Activated naive CD8-positive, alpha-beta T cell treated with anti-CD3 and anti-CD28 coated beads, Interleukin-2, amount 50 U/mL, for 24 hours (primary cell): ENCODE measurements at places on chromosomes 16 and 17.

- no peak for DNase-seq
- H3K4me1 ChIP-seq = peaks cover 15% of the 10 kb centered on the region
- H3K27ac ChIP-seq = no peak overlapping the region
- peak overlapping the region; percentile 79 for H3K4me3 ChIP-seq
These were observed 90.6 kb upstream of the FBXO47 start for GRCh38 chr17:39057701-39058206.

- peaks cover 10% of the 10 kb centered on the region for H3K4me1 ChIP-seq
- no peak overlapping the region for H3K27ac ChIP-seq
- H3K36me3 ChIP-seq = peaks cover 21% of the 10 kb centered on the region
- no peak overlapping the region for H3K4me3 ChIP-seq
These were observed 317.9 kb downstream of the SNX29 start for GRCh38 chr16:12294471-12294870.

GRCh38 chr17:66541461-66542128 lies 239.2 kb downstream of the PRKCA start:
- peaks cover 41% of the 10 kb centered on the region for H3K36me3 ChIP-seq
- peak; percentile 18 for DNase-seq
- H3K27ac ChIP-seq = peak overlapping the region; percentile 74

- no peak overlapping the region for H3K27ac ChIP-seq
- H3K36me3 ChIP-seq = no peaks in the 10 kb centered on the region
- H3K4me1 ChIP-seq = no peaks in the 10 kb centered on the region
- no peak for DNase-seq
- no peak overlapping the region for H3K4me3 ChIP-seq
- peaks cover 18% of the 10 kb centered on the region for H3K27me3 ChIP-seq
These were observed 25.0 kb downstream of the WNT3 start for GRCh38 chr17:46793541-46793940.

DNA sequence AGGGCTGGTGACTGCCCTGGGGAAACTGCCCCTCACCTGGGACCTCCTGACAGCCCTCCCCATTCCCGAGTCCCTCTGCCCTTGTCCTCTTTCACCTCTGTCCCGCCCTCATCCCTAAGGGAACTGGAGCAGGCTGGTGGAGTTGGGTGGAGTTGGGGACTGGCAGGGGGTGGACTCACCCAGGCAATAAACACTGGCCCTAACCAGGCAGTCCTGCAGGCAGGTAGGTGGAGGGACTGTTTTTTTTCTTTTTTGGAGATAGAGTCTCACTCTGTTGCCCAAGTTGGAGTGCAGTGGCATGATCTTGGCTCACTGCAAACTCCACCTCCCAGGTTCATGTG lies 11.7 kb downstream of the GCGR start:
- peaks cover 10% of the 10 kb centered on the region for H3K27me3 ChIP-seq
- DNase-seq = no peak
- H3K36me3 ChIP-seq = no peaks in the 10 kb centered on the region
- H3K4me1 ChIP-seq = no peaks in the 10 kb centered on the region

- no peak for DNase-seq
- peaks cover 56% of the 10 kb centered on the region for H3K36me3 ChIP-seq
These were observed 26.2 kb downstream of the TRAP1 start for GRCh38 chr16:3690980-3691720.

GRCh38 chr17:58060596-58061191 lies 22.5 kb upstream of the DYNLL2 start:
- no peak overlapping the region for H3K4me3 ChIP-seq
- H3K4me1 ChIP-seq = no peaks in the 10 kb centered on the region
- H3K27ac ChIP-seq = no peak overlapping the region
- no peak for DNase-seq
- peaks cover 2% of the 10 kb centered on the region for H3K27me3 ChIP-seq

DNA sequence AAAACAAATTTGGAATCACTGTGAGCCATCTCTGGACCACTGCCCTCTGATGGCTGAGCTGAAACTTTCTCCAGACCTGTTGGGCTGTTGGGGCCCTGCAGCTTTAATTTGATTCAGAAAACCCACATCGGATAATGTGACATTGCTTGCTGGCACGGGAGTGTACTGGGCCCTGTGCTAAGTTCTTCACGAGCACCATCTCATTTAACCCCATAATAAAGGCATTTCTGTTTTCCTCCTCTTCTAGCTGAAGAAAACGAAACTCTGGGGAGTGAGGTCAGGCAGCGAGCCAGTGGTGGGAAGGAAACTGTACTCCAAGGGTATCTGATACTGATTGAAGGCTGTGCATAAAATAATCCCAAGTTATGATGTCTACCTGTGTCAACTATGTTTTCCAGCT lies 34.5 kb upstream of the TNRC6A start:
- H3K4me3 ChIP-seq = no peak overlapping the region
- H3K4me1 ChIP-seq = no peaks in the 10 kb centered on the region
- no peak for DNase-seq
- H3K36me3 ChIP-seq = no peaks in the 10 kb centered on the region

GRCh38 chr16:81513204-81514040 lies 68.8 kb downstream of the CMIP start:
- peaks cover 24% of the 10 kb centered on the region for H3K4me1 ChIP-seq
- H3K27me3 ChIP-seq = no peaks in the 10 kb centered on the region
- H3K27ac ChIP-seq = no peak overlapping the region
- H3K4me3 ChIP-seq = no peak overlapping the region

DNA sequence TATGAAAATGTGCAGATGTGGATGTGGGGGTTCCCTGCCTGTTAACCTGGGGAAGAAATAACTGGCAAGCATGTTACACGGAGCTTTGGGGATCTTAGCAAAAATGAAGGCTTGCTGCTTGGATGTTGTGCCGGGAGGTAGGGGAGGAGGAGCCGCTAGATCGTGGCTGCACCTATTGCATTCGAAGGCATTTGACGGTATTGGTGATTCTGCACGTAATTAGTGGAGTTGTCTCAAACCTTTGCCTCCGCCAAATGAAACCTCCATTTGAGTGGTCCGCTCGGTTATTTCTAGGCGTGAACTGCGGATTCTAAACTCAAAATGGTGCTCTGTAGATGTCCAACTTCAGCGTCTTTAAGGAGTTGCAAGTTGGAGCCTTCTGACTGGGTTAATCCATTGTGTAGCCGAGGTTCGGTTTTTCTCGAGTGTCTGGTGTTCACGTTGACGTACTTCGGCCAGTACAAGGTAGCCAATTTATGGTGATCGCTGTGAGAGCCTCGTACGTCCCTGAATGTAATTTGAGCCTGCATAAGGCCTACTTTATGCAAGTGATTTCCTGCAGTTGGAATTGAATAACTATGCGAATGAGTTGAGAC lies 1.5 kb downstream of the TNRC6C start:
- H3K4me1 ChIP-seq = peaks cover 58% of the 10 kb centered on the region
- H3K36me3 ChIP-seq = no peaks in the 10 kb centered on the region
- peak overlapping the region; percentile 77 for H3K27ac ChIP-seq
- peaks cover 6% of the 10 kb centered on the region for H3K27me3 ChIP-seq

- peaks cover 2% of the 10 kb centered on the region for H3K27me3 ChIP-seq
- no peaks in the 10 kb centered on the region for H3K4me1 ChIP-seq
- no peak overlapping the region for H3K27ac ChIP-seq
- H3K36me3 ChIP-seq = no peaks in the 10 kb centered on the region
These were observed 490.2 kb upstream of the SALL1 start for GRCh38 chr16:51641191-51641765.

GRCh38 chr17:74042744-74043486 lies 160.6 kb upstream of the RPL38 start:
- peak; percentile 26 for DNase-seq
- no peak overlapping the region for H3K27ac ChIP-seq
- H3K27me3 ChIP-seq = peaks cover 3% of the 10 kb centered on the region

DNA sequence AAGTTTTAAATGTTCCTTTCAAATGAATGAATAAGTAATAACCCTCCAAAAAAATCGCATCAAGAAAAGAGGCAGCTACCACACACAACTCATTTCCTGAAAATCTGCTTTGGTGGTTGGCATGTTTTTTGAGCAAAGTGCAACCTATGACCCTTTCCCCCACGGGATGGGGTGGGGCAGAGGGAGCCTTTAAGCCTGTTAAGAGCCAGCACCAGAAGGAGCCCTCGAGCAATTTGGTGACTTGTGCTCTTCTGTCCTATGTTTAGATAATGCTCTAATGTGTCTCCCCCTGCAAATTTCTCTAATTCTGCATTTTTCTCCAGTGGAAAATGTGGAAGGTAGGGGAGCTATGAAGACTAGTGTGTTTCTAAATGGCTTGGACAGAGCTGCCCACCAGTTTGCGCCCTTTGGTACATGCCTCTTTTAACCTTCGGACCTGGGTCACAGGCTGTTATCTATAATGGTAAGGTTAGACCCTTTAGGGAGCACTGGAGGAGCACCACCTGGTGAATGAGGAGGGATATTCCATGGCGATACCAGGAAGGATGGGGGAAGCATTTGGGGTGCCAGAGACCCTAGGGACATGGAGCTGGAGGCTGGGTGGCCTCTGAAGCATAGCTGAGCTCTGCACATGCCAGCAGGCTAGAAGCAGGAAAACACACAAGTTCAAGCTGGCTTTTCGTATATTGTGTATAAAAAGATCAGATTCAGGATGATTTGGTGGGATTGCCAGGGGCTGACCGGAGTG lies 1.6 kb downstream of the PYCARD start:
- DNase-seq = no peak
- peaks cover 13% of the 10 kb centered on the region for H3K36me3 ChIP-seq
- peaks cover 55% of the 10 kb centered on the region for H3K4me1 ChIP-seq
- peak overlapping the region; percentile 76 for H3K4me3 ChIP-seq

DNA sequence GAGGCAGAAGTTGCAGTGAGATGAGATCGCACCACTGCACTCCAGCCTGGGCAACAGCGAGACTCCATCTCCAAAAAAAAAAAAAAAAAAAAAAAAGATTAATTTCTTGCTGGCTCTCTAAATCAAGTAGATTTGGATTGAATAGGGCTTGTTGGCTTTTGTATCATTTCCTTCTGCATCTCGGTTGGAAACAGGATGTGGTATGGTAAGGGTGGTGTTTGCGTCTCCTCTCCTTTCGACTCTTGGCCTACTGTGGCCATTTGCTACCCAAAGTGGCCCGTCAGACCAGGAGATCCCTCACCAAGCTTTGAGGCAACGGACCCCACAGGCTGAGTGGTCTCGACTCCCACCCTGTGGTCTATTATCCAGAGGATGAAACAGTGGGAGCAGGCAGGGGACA lies 168.0 kb upstream of the IRX3 start:
- H3K4me3 ChIP-seq = no peak overlapping the region
- no peak overlapping the region for H3K27ac ChIP-seq
- peaks cover 8% of the 10 kb centered on the region for H3K27me3 ChIP-seq
- DNase-seq = no peak

DNA sequence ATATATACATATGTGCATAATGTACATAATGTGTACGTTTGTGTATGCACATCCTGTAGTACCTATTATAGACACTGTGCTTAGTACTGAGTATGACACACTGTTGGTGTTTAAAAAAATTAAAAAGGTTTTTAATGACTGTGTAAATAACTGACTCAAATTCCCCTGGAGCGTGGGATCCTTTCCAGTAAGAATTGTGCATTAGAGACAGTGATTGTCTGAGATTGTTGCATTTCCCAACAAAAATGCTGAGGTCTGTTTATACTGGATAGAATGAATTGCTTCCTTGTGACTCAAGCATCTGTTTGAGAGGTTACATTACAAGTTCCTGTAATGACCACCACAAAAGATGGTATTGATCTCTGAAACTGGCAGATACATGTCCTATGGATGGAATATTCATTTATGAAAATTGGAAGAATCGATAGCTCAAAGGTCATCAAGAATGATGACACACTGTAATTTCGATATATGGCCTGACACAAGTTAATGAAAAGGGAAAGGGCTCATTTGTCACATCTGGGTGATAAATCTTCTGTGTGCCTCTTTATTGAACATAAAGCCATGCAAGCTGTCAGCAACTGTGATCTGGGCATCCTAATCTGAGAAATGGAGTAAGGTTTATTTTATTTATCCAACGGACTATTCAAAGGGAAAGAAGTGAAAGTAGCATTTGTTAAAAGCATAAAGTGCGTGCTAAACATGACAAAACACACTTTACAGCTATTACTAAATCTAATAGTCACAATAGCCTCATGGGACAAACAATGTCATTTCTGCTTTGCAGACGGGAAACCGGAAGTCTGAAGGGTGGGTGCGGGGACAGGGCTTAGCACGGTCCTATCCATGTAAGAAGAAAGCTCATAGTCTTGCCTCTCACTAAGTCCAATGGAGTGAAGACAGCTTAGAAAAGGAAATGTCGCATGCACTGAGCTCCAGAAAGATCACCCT lies 228.8 kb downstream of the CDH11 start:
- no peaks in the 10 kb centered on the region for H3K36me3 ChIP-seq
- H3K27me3 ChIP-seq = no peaks in the 10 kb centered on the region
- H3K4me3 ChIP-seq = no peak overlapping the region
- no peak overlapping the region for H3K27ac ChIP-seq
- DNase-seq = no peak
- H3K4me1 ChIP-seq = no peaks in the 10 kb centered on the region

DNA sequence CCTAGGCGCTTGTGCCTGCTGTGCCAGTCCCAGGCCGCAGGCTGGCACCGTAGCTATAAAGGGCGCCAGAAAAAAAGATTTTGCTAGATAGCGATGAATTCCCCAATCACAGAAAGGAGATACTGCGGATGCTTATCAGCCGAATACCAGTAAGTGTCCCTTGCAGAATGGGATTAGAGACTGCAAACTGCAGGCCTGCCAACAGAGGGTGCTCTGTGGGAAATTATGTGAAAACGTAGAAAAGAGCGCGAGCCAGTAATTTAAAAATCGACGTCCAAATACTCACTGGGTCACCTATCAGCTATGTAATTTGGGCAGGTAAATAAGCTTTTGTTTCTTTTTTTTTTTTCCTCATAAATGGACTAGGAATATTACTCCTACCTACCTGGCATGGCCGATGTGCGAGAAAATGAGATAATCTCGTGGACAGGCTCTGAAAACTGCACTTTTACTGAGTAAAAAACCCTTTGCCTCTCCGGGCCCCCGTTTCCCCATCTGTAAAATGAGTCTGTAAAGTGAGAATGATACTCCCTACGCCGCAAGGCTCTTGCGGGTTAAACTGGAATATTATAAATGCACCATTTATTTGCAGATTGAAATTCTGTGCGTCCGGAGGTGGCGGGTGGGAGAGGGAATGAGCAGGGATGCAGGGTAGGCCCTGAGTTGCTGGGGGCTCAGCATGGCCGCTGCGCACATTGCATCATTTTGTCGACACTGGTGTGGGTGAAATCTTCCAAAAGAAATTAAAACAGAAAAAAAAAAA lies 1.2 kb upstream of the COG1 start:
- DNase-seq = peak; percentile 71
- peaks cover 4% of the 10 kb centered on the region for H3K36me3 ChIP-seq
- H3K4me3 ChIP-seq = peak overlapping the region; percentile 94
- H3K27me3 ChIP-seq = no peaks in the 10 kb centered on the region
- H3K27ac ChIP-seq = peak overlapping the region; percentile 91

GRCh38 chr17:46024590-46024989 lies 25.5 kb downstream of the STH start:
- H3K36me3 ChIP-seq = peaks cover 10% of the 10 kb centered on the region
- peaks cover 39% of the 10 kb centered on the region for H3K4me1 ChIP-seq
- no peak overlapping the region for H3K27ac ChIP-seq
- no peak for DNase-seq
- no peak overlapping the region for H3K4me3 ChIP-seq

GRCh38 chr17:43611230-43611969 lies 50.3 kb downstream of the MEOX1 start:
- DNase-seq = no peak
- peaks cover 5% of the 10 kb centered on the region for H3K27me3 ChIP-seq
- no peak overlapping the region for H3K4me3 ChIP-seq
- no peak overlapping the region for H3K27ac ChIP-seq
- no peaks in the 10 kb centered on the region for H3K36me3 ChIP-seq
- H3K4me1 ChIP-seq = peaks cover 9% of the 10 kb centered on the region
